8988T (cell line): ENCODE measurements at places on chromosomes 16 and 17.

DNA sequence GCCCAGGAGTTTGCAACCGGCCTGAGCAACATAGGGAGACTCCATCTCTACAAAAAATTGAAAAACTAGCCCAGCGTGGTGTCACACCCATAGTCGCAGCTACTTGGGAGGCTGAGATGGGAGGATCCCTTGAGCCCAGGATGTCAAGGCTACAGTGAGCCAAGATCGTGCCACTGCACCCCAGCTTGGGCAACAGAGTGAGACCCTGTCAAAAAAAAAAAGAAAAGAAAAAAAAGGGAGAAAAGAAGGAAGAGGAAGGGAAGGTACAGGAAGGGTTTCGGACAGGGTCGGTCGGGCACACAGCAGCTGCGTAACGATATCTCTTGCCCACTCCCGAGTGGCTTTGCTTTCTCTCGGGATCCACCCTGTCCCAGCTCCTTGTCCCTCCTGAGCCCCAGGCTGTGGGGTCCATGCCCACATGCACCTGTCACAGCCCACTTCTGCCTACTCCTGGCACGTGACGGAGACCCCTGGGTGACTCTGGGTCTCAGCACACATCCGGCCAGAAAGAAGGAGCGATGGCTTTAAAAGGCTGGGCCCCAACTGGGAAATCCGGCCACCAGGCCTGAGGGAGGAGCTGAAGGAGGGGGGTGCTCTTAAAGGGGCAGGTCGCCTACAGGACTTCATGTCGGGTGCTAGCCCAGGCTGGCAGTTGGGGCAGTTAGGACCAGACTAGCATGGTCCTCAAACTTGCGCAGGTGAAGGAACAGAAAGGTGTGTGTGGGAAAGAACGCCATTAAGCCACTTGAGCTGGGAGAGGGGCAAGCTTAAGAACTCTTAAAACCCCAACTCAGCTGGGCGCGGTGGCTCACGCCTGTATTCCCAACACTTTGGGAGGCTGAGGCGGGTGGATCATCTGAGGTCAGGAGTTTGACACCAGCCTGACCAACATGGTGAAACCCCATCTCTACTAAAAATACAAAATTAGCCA, at the start of gene GHDC:
GHDC (minus strand) TSS at position 526 of the 931 bp plus-strand sequence. CDS start 913 bp downstream, outside the sequence.
- no peak for DNase-seq

- DNase-seq = no peak
Observed at GRCh38 chr17:77253611-77254051, 112.9 kb downstream of the SEC14L1 start.

DNA sequence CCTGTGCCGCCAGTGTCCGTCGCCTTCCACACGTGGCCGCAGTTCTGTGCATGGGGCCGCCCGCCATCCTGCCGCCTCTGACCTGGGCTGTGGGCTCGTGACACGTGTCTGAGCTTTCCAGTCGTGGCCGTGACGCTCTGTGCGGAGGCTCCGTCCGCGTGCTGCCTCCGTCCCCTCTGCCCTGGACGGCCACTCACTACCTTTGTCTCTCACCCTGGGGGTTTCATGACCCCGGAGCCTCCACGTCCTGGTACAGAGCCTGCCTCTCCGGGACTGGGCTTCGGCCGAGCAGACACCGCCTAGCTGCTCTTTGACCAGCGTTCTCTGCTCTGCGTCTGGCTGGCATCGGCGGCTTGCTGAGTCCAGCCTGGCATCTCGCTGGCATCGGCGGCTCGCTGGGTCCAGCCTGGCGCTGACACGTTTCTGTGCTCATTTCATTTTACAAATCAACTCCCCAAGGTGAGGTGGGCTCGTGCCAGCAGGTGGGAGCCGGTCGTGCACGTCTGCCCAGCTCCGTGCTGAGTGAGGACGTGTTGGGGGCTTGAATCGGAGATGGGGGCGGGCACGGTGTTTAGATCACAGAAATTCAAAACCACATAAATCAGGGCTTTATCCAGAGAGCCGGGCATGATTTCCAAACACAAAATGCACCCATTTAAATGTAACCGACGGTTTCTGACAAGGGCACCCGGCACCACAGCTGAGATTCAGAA, 44.3 kb upstream of the GNG13 start:
- DNase-seq = no peak

DNA sequence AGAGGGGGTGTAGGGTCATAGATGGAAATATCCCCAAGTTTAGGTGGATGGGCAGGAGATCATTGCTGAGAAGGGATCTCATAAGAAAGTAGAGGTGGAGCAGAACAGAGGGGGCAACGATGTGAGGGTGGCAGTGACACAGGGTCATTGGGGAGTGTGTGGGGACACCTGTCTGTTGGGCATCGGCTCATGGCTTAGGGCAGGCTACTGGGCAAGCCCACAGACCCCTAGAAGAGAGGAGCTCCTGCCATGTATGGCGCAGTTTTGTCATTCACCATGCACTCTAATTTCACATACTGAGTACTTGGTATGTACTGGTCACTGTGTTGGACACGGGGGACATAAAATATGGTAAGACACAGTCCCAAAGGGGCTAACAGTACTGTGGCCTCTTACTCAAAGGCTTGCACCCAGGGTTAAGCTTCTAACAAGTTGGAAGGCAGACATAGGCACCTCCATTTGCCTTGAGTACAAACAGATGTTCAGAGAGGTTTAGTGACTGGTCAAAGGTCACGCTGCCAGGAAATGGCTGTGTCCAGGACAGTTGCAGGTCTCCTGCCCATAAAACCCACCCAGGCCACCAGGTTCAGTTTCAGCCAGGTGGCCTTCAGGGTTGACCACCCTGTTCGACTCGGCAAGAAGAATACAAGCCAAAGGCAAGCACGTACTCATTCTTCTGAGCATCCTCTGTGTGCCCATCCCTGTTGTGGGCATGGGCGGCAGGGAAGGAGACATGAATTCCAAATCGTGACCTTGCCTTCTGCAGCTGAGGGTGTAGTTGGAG, 580.2 kb downstream of the KCNJ18 start:
- no peak for DNase-seq

DNA sequence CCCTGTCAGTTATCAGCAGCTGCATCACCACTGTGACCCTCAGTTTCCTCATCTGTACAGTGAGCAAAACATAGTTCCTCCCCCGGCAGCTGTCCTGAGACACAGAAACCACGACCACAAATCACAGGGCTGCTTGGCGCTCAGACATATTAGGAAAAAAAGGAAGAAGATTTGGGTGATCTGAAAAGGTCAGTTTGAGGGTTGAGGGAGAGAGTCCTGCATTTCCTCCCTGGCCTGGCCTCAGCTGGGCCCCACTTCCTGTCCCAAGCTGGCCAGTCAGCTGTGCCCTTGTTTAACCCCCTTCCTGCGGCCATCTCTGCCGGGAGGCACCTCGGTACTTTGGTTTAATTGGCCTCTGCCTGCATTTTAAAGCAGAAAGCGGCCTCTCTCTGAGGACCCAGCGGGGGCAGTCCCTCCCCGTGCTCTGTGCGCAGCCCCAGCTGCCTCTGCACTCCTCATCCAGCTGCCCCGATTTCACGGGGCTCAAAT, 24.0 kb upstream of the CIBAR2 start:
- DNase-seq = no peak

- DNase-seq = no peak
Observed at GRCh38 chr17:63962298-63962744, 10.4 kb downstream of the SCN4A start.

DNA sequence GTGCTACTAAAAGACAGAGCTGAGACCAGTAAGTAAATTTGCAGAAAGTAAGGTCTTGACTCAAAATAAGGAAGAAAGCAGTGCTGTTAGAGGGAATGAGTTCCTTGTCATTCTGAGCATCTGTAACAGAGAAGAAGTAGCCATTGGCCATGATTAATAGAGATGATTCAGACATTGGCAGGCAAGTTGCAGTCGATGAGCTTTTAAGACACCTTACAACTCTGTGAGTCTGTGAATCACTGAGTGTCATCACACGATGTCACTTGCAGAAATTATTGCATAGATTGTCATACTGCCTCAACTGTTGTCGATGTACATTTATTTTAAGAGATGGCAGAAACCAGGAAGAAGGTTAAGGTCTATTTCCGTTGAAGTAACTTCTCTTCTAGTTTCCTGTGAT, 201.1 kb upstream of the CDH13 start:
- no peak for DNase-seq

GRCh38 chr16:48605518-48606110, 4.4 kb downstream of the N4BP1 start:
- DNase-seq = no peak

GRCh38 chr17:9023392-9024218, 2.3 kb downstream of the NTN1 start:
- DNase-seq = no peak
